Cortex of kidney (tissue), 1 donor: ENCODE measurements at places on chromosomes 12 and 14.

- DNase-seq = no peak
Observed at GRCh38 chr12:126112141-126112540, 1046.9 kb downstream of the AACS start.

DNA sequence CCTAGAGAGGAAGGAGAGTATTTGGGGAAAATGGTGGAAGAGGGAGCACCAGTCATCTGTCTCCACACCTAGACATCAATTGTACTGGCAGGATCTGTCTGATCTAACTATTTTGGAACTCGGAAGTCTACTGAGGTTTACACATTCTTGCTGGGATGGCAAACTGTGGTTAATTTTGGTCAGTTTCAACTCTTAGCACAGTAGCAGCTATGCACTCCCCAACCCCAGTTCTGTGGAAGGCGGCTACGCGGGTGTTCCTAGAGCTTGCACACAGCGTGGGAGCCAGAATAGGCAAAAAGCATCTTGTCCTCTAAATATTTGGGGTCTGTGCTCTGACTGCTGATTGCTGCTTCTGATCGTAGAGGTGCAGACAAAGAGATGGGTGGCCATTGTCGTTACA, 33.8 kb downstream of the TECPR2 start:
- no peak for DNase-seq

DNA sequence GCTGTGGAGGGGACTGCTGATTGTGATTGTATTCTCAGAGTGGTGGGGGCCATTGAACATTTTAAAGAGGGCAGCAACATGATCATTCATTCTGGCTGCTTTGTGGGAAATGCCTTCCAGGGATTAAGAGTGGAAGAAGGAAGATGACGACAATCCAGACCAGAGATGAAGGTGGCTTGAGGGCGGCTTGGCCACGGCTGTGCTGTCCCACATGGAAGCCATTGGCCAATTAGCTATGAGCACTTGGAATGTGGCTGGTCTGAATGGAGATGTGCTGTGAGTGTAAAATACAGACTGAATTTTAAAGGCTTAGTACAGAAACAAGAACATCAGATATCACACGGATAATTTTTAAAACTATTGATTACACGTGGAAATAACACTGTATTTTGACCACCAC, 19.2 kb upstream of the SLC10A1 start:
- no peak for DNase-seq

DNA sequence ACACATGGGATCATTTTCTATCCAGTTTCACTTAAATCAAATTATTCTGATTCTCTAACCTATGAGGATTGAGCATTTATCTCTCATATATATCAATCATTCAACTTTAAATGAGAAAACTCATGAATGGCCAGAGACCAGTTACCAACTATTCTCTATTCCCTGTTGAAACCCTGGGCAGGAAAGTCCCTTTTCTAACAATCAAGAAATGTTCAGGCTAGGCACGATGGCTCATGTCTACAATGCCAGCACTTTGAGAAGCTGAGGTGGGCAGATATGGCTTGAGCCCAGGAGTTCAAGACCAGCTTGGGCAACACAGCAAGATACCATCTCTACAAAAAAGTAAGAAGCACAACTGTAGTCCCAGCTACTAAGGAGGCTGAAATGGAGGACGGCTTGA, 18.0 kb downstream of the FMNL3 start:
- no peak for DNase-seq

- no peak for DNase-seq
Observed at GRCh38 chr14:20492486-20492885, 12.9 kb upstream of the RNASE10 start.

- DNase-seq = no peak
Observed at GRCh38 chr12:131783915-131784541, 44.2 kb upstream of the MMP17 start.

DNA sequence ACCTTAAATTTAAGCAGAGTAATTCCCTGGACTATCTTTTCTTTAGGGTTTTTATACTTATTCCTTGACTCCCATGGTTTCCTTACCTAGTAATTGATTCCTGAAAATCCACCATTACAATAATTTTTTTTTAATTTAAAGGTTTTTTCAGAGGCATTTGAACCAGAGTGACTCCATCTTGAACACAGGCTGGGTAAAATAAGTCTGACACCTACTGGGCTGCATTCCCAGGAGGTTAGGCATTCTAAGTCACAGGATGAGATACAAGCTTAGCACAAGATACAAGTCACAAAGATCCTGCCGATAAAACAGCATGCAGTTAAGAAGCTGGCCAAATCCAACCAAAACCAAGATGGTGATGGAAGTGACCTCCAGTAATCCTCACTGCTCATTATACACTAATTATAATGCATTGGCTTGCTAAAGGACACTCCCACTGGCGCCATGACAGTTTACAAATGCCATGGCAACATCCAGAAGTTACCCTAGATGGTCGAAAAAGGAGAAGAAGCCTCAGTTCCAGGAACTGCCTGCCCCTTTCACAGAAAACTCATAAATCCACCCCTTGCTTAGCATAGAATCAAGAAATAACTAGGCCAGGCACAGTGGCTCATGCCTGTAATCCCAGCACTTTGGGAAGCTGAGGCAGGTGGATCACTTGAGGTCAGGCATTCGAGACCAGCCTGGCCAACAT, 53.6 kb downstream of the SLC25A21 start:
- DNase-seq = no peak

GRCh38 chr14:24813819-24814259, 179.8 kb upstream of the GZMB start:
- DNase-seq = no peak

- DNase-seq = no peak
Observed at GRCh38 chr12:7868391-7868790, 4.3 kb downstream of the SLC2A14 start.

GRCh38 chr12:132194556-132194955, 50.3 kb downstream of the NOC4L start:
- DNase-seq = no peak

- DNase-seq = no peak
Observed at GRCh38 chr12:132813443-132813842, 15.2 kb downstream of the GOLGA3 start.

DNA sequence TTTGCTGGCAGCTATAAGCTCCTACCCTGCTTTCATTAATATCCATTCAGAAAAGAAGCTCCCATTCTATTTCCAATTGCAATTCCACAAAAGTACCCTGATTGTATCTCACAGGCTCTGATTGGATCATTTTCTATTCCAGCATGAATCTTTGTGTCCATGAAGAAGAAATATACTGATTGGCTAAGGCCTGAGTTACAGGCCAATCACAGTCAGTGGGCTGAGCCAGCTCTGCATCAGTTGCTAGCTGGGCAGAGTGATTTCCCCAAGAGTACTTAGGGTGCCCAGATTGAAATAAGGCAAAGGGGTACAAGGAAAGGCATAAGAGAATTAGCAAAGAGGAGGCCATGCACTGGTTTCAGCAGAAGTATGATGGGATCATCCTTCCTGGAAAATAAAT, 14.4 kb downstream of the ART4 start:
- no peak for DNase-seq

- no peak for DNase-seq
Observed at GRCh38 chr12:109879351-109880042, 844 bp downstream of the GLTP start.

- no peak for DNase-seq
Observed at GRCh38 chr14:22598896-22599244, 770 bp downstream of the ABHD4 start.

DNA sequence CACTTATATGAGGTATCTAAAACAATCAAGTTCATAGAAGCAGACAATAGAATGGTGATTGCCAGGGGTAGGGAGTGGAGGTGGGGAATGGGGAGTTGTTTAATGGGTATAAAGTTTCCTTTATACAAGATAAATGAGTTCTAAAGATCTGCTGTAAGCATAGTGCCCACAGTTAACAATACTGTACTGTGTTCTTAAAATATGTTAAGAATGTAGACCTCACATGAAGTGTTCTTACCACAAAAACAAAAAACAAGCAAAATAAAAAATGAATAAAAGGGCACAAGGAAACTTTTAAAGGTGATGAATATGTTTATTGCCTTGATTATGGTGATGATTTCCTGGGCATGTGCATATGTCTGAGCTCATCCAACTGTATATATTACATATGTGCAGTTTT, 211.8 kb downstream of the MSRB3 start:
- no peak for DNase-seq

GRCh38 chr14:25394356-25394755, 344.4 kb upstream of the STXBP6 start:
- DNase-seq = no peak

- DNase-seq = no peak
Observed at GRCh38 chr12:59075141-59075540, 154.8 kb upstream of the LRIG3 start.

DNA sequence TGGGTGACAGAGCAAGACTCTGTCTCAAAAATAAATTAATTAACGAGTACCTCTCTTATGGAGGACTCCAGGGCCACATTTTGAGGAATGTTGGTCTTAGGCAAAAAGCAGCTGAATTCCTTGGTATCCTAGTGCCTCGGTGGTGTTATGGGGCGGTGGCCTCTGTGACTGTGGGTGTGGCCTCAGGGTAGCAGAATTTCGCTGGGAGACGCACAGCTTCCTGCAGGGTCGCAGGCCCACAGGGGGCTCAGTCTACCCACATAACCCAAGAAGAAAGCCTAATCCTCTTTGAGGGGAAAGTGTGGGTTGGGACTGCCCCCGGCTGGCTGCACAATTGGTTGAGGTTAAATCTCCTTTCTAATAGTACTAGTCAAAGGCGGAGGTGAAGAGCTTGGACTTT, 11.2 kb upstream of the SERPINA4 start:
- DNase-seq = no peak

DNA sequence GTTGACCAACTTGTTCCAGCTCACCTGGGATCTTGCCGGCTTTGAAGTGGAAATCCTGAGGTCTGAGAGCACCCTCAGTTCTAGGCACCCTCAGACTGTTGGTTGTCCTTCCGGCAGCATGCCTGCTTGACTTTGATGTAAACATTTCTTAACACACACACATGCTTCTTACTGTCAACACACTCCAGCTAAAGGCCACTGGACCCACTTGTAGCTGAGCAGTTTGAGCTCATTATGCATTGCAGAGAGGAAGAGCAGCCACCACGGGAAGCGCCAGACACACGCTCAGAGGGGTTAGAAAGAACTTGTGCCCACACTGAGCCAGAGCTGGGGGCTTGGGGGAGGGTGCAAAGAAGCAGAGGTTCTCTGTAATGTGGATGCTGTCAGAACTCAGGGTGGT, 55.8 kb downstream of the TNFAIP2 start:
- DNase-seq = no peak

GRCh38 chr12:575948-576614, 87.2 kb downstream of the NINJ2 start:
- no peak for DNase-seq

- no peak for DNase-seq
Observed at GRCh38 chr12:53747095-53747494, 4.7 kb downstream of the CISTR start.

GRCh38 chr14:29773990-29774389, 153.7 kb downstream of the PRKD1 start:
- DNase-seq = no peak

- DNase-seq = no peak
Observed at GRCh38 chr12:69024413-69024812, 91.4 kb upstream of the CPM start.

DNA sequence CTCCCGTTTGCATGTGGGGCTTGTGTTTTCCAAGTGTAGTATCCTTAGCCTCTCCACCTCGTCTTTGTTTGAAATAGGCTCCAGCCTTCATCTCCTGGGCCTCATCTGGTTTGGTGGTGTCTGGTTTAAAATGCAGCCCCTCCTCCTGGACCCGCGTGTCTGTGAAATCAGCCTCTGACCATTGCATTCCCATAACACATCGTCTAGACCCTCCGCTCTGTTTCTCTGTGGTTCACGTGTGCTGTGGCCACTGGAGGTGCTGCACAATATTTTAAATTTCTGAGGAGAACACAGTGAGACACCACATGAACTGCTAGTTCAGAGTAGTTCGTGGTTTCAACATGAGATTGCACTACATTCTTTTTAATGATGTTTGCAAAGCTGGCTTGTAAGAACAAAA, 35.6 kb downstream of the UBE3B start:
- DNase-seq = no peak

GRCh38 chr14:102799684-102800562, 22.7 kb downstream of the TRAF3 start:
- no peak for DNase-seq

DNA sequence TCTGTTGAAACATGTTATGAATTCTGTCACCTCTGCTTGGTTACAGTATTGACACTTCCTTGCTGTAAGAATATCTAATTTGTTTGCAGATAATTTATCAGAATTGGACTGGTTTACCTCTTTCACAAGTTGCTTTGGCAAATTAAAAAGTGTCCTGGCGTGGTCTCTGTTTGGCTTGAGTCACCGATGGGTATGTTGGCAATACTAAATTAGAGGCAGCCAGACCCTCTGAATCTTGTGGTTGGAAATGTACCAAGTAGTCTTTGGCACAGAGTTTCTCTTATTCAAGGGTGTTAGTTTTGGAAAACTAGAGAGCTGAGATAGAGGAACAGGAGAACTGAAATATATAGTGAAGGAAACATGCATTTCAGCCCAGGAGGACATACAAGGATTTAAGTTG, 521.1 kb upstream of the MGAT4C start:
- no peak for DNase-seq

GRCh38 chr14:65131301-65131701, 29.0 kb upstream of the MAX start:
- DNase-seq = no peak

GRCh38 chr12:124247331-124247730, 47.6 kb upstream of the RFLNA start:
- DNase-seq = no peak

DNA sequence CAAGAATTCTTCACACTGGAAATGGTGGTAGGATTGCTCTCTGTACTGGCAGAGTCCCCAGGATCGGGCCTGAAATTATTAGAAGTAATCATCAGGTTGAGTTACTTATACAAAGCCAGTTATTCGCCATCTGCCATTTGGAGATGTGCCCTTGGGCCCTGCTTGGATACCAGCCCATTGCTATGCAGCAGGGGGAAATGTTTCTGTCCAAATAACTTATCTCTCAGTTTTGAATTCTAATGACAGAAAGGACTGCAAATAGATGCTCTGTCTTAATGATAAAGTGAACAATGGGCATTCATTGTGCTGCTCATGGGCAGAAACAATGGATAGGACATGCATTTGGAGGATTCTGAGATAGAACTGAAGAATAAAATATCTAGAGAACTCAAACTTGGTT, 139.1 kb upstream of the PELI2 start:
- DNase-seq = no peak
